ENCODE measurements at places on chromosomes 2 and 18. TPM values are rescaled to one million over a fixed set of nuclear protein-coding genes. Genes with fewer than 3 reads are reported as not detected.

Gene PTPRN
- 13.0 TPM for total RNA-seq

Gene RGPD3
- 0.26 TPM for total RNA-seq

Gene MC2R
- not detected for total RNA-seq

Gene RBM44
- 0.35 TPM for total RNA-seq

Gene IHH
- total RNA-seq: 31.0 TPM

- no peak for DNase-seq
These were observed 68.5 kb upstream of the TXNDC2 start for GRCh38 chr18:9817286-9817685.

GRCh38 chr2:129061069-129061768, 742.6 kb upstream of the HS6ST1 start:
- DNase-seq: no peak
